ENCODE measurements at places on chromosomes 2 and 18.

DNA sequence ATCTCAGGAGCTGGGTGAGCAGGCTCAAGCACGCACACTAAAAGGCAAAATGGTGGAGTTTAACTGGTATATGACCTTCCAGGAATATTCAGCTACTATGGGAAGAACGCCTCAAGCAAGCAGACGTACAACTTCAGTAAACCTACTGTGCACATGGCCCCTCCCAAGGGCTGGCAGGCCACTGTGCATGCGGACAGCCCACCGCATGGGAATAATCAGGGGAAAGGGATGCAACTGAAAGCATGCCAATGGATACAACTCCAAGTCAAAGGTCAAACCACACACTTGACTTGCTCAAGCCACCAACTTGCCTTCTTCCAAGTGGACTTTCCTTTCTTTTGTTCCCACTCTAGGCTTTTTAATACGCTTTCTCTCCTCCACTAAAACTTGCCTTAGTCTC is 121.6 kb upstream of the SNTG2 start:
- no peak for DNase-seq

- DNase-seq: no peak
Measured at GRCh38 chr2:220660277-220661145, 911.6 kb downstream of the EPHA4 start.

DNA sequence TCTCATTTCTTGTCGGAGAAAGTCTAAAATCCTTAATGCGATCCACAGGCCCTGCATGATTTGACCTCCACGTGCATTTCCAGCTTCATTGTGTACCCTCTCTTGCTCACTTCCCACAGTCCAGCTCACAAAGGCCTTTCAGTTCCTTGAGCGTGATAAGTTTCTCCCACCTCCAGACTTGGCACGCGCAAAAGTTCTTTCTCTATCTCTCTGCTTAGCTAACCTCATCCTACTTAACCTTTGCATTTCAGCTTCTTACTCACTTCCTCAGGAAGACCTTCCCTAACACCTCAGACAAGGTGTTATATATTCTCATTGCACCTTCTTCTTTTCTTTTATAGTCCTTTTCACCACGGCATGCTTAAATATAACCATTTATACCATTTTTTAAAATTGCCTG is 124.8 kb upstream of the XPO1 start:
- DNase-seq: no peak

GRCh38 chr2:11877764-11878163 is 131.3 kb downstream of the LPIN1 start:
- DNase-seq: no peak

DNA sequence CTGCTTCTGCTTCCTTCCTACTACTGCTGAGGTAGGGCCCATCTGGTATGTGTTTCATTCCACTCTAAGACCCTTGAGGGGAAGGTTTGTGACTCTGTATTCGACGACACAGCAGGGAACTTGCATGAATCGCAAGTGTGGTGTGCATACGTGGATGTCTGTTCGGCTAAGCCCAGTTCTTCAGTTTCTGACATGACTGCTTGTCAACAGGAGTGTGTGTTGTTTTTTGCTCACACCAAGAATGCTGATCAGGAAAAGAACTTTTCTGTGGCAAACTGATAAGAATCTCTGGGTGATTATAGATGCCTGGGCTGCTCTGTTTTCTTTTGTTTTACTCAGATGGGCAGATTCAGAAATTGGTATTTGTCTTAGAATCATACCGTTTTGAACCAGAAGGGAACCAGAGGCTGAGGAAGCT is 22.0 kb downstream of the TNFRSF11A start:
- DNase-seq: no peak

DNA sequence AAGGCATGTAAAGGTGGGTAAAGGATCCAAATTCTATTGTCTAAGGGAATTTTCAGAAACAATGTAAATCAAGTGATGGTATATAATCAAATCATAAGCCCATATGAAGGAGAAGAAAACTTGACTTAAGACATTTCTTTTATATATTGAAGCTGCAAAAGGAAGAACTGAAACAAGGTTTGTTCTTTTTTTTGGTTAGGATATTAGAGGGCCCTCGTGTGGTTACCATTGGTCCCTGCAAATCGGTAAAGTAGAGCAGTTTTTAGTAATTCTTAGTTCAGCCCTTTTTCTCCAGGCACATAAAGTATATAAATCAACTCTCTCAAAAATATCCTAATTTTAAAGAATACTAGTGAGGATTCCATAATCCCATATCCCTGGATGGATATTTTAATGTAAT is 105.6 kb upstream of the STK17B start:
- DNase-seq: no peak

Measured in right renal cortex interstitium (tissue), 3 donors.